ENCODE measurements at places on chromosomes 16 and 17.

DNA sequence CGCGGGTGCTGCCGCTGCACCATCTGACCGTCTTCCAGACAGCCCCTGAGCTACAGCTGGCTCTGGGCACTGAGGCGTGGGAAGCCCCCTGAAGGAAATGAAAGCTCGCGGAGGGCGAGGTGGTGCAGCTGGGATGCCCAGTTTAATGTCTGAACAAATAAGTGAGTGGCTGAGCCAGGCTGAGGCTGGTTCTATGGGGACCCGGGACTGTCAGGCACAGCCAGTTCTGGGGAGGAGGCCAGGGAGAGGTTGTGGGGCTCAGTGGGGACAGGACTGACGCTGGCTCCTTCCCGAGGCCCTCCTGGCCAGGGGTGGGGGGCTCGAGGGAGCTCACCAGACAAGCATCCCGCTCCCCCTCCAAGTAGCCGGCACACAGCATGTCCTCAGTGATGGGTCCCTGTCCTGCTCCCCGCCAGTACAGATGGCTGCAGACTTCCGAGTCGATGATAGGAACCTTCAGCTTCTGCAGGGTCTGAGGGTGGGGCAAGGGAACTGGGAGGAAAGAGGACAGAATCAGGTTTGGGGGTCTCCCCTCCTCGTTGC, 4.4 kb downstream of the PRSS22 start:
- no peak for DNase-seq

DNA sequence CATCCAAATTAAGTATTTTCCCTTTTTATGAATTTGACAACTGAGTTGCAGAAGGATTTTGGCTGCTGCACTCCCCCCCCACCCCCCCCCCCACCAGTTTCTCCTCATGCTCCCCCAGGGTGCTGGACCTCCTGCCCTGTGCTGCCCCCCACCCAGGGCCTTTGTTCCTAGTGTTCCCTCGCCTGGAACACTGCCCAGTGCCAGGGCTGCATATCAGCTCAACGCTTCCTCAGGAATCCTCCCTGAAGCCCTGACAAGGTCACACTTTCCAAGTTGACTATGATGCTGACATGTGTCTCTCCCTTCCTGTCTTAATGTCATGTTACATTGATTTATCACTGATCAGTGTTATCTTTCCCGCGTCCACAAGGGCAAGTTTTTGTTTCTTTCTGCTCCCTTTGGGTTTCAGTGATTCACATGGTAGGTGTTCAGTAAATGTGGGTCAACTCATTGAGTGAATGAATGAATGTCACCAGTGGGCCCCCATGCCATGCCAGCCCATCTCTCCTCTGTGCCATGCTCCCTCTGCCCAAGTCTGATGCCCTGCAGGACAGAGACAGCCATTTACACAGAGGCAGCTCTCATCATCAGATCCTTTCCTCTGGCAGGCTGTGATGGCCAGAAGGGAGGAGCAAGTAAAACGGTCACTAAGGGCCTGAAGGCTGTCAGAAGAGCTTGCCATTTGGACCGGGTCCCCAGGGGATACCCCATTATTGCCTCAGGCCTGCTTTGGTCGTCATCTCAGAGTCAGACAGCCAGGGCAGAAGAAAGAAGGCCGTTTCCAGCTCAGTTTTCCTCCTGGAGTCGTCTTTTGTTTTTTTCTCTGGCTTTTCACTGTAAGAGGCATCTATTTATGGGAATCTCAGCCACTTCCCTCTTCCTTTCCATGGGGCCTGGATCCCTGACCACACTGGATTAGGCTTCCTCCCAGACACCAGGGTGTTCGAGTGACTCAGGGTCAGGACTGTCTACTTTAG, 386.2 kb downstream of the SNX29 start:
- no peak for DNase-seq

- DNase-seq: no peak
Measured at GRCh38 chr16:10242097-10242496, 59.9 kb upstream of the GRIN2A start.

- no peak for DNase-seq
Measured at GRCh38 chr17:2383628-2384167, 17.2 kb downstream of the MNT start.

DNA sequence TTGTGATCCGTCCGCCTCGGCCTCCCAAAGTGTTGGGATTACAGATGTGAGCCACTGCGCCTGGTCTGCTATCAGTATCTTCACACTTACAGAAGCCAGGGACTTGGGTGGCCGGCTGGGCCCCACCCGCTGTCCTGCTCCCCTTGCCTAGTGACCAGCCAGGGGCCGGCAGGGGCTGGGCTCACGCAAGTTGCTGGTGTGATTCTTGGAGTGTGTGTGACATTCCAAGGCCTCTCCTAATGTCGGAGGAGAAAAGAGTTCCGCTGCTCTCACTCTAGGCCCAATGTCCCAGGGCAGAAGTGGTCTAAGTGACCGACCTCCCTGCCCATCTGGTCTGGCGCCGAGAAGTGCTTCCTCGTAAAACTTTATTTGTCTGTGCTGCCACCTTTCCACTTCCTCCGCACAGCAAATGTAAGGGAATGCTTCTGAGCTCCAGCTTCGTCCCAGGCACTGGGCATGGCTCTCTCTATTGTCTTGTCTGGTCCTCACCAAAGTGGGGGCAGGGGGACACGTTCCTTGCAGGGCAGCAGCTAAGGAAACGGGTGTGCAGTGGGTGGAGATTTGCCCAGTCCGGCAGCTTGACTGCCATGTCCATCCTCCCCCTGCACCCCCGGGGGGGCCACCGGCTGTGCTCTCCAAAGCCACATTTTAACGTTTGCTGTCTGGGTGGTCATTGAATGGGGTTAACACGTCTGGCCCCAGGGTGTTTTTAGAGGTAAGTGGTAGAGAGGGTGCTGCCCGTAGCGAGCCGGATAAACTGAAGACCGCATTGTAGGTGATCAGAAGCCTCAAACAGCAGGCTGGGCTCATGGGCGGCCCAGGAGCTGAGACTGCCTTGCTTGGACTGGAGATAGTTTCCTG, 7.8 kb upstream of the GSE1 start:
- DNase-seq: no peak

DNA sequence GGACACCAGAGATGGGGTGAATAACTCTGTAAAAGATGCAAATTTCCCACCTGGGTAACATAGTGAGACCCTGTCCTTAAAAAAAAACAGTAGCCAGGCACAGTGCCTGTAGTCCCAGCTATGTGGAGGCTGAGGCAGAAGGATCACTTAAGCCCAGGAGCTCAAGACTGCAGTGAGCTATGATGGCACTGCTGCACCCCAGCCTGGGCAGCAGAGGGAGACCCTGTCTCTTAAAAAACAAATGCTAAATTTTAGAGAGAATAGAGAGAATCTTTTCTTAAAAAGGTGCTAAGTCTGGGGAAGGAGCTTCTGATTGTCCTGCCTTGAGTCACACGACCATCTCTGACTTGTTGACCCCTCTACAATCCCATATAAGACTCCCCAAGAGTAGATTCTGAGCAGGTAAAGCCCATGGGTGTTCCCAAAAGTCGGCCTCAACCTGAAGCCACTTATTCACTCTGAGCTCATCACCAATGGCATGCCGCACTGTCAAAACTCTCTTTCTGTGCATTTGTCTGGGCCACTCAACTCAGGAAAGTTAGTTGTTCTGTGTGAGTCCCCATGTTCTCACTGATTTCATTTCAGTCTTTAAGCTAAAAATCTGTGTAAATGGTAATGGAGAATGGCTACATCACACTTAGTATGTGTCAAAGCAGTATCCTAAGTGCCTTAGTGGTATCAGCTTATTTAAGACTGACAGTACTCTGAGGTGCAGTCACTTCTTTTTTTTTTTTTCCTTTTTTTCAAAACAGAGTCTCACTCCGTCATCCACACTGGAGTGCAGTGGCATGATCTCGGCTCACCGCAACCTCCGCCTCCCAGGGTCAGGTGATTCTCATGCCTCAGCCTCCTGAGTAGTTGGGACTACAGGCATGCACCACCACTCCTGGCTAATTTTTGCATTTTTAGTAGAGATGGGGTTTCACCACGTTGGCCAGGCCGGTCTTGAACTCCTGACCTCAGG, 41.6 kb downstream of the PRKCB start:
- DNase-seq: no peak

DNA sequence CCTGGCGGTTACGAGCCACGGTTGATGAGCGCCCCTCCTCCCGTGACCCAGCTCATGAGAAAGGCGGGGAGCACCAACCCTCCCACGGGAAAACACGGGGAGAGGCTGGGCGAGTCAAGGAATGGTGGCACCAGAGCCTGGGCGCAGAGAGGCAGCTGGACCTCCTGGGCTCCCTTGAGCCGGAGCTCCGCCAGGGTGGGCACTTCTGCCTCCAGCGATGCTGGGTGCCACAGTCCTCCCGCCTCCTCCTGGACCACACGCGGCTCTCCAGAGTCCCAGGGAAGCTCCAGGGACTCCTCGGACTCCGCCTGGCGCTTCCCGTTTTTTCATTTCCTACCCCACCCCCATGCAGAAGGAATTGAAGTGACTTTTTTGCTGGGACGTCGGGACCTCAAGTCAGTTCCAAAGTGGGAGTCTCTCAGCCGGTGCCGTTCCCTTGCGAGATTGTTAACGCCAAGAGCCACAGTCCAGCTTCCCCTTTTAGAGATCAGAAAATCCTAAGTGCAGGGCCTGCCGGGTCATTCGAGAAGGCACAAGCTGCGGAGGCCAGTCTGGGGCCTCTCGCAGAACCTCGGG, 6.6 kb upstream of the CBX8 start:
- no peak for DNase-seq

DNA sequence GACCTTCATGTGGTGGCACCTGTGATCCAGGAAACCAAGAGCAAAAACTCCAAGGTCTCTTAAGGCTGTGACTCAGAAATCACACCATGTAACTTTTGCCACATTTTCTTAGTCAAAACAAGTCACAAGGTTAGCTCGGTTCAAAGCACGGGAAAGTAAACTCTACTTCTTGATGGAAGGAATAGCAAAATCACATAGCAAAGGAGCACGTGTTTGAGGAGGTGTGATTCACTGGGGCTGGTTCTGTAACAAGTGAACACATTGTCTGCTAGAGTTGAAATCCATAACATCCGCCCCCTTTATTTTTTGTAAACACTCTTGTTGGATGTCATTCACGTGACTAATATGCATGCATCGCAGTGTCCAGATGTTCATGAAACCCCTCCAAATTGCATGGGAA, 415.0 kb upstream of the MAF start:
- DNase-seq: no peak

DNA sequence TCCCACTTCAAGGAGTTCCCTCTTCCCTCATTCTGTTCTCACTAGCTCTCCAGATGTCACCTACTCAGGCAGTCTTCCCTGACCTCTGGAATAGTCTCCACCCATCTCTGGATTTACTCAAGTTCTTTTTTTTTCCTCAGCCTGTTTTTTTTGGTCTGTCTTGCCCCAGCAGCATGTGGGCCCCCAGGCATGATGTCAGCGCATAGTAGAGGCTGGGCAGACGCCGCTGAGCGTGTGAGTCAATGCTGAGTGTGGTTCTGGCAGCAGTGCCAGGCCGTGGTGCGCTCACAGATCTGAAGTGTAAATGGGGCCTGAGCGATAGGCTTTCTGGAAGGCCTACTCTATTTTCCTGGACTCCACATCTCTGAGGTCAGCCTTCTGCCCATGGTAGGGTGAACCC, 2.7 kb upstream of the KCNJ18 start:
- no peak for DNase-seq

DNA sequence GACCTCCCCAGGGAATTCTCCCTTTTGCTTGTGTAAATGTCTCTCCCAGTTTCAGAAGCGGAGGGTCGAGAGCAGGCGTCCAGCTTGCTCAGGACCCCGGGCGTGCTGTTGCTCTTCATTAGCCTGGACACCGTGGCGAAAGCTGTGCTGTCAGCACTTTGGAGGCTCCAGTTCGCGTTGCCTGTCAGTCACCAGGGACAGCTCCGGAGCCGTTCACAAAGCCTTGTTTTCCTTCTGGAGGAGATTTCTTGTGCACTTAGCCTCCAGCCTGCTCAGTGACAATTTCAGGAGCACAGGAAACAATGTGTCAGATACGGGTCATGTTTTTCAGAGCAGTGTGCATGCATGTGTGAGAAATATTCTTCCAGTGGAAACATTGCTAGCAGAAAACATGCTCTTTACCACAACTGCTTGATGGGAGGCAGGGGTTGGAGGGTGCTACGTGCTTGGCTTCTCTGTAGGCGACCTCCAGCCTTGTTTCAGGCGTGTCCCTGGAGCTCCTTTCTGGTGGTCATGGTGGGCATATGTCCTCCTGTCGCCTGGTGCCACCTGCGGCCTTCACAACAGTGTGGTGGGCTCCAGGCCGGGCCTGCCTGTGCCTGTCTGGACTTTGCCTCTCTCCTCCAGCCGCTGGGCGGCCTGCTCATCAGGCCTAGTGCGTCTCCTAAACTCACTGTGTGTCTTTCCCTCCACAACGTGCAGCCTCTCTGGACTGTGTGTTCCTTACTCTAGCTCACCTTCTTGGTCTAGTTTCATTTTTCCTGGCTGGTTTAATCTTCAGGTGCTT, 29.0 kb downstream of the ZNF750 start:
- DNase-seq: no peak

DNA sequence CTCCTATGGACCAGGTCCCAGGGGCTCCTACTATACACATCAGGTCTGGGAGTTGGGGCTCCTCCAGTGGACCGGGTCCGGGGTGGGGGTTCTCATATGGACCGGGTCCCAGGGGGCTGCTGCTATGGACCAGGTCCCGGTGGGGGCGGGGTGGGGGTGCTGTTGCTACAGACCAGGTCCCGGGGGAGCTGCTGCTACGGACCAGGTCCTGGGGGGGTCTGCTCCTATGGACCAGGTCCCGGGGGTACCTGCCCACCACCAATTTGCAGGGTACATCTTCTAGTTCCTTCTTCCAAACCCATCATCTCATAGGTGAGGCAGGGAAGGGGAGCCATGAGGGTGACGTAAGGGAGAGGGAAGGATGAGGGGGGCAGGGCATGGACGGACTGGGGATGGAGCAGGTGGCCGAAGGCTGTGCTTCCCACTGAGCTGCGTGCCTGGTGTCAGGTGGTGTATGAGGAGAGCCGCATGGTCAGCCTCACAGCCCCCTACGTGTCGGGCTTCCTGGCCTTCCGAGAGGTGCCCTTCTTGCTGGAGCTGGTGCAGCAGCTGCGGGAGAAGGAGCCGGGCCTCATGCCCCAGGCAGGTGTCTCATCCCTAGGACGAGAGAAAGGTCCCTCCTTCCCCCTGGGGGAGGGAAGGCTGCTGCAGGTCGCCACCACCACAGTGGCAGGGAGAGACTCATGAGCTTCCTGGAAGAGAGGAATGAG, 6.6 kb downstream of the ENDOV start:
- no peak for DNase-seq

DNA sequence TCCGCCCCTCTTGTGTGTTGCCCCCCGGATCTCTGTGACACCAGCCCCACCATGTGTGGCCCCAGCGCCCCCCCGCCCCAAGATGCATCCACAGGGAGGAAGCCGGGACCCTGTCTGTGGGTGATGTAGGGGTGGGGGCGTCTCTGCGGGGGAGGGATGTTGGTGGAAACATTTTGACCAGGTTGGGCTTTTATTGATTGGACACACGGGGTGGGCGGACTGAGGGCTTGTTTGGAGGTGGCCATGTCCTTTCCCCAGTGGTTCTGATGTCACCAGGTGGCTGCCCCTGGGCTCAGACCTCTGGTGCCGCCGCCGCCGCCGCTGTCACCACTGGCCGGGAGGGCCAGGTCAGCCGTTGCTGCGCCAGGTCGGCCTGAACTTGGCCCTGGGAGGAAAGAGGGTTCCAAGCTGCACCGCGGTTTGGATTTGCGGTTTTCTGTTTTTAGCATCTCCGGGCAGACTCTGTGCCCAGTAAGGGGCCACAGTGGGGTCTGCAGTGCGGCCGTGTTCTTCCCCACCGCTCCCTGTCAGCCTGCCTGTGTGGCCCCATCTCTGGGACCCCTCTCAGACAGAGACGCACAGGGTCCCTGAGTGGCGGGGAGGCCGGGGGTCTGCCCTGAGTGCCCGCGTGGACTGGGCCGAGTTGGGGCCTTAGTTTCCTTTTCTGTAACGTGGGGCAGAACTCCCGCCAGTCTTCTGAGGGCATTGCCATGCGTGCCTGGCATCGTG, 19.8 kb downstream of the GSE1 start:
- DNase-seq: no peak

All from neuronal stem cell (in vitro differentiated cells).